K562 (cell line): ENCODE measurements at places on chromosomes 7 and 10. TPM values are rescaled to one million over a fixed set of nuclear protein-coding genes. Genes with fewer than 3 reads are reported as not detected.

SPDYE8 gene
- total RNA-seq: not detected in 2 replicates

AKR1C8 gene
- 0.24 TPM in 1 of 2 replicates, not detected in the other for total RNA-seq

ABCB1 gene
- total RNA-seq: 0.86 and 0.89 TPM in 2 replicates

C10orf105 gene
- 0.09 TPM in 2 replicates for total RNA-seq

BNIP3 gene
- 41.7 and 42.2 TPM in 2 replicates for total RNA-seq

GRCh38 chr7:100808354-100808875 lies 18.9 kb downstream of the EPHB4 start:
- no peak overlapping the region for H3K4me3 ChIP-seq
- H3K4me1 ChIP-seq: peaks cover 27% of the 10 kb centered on the region
- DNase-seq: no peak
- peaks cover 94% of the 10 kb centered on the region for H3K36me3 ChIP-seq
- no peak overlapping the region for H3K27ac ChIP-seq
- no peaks in the 10 kb centered on the region for H3K27me3 ChIP-seq

DNA sequence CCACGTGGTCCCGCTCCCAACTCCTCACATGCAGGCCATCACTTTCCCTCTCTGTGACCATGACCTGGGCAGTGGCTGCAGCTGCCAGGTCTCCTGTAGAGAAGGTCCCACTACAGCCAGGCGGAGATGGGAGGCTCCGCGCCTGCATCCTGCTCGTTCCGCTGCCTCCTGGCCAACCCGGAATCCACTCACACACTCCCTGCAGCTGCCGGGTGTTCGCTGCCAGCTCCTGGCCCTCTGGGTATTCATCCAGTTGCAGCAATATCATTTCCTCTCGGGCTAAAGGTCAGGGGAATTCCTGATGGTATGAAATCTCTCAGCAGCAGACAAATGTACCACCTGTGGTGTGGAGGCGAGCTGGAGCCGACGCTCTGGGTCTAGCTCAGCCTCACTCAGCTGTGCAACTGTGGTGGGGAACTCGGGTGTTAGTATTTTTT lies 65.7 kb downstream of the TLL2 start:
- no peaks in the 10 kb centered on the region for H3K4me1 ChIP-seq
- H3K36me3 ChIP-seq: no peaks in the 10 kb centered on the region
- no peak overlapping the region for H3K27ac ChIP-seq
- no peak overlapping the region for H3K4me3 ChIP-seq
- no peak for DNase-seq

DNA sequence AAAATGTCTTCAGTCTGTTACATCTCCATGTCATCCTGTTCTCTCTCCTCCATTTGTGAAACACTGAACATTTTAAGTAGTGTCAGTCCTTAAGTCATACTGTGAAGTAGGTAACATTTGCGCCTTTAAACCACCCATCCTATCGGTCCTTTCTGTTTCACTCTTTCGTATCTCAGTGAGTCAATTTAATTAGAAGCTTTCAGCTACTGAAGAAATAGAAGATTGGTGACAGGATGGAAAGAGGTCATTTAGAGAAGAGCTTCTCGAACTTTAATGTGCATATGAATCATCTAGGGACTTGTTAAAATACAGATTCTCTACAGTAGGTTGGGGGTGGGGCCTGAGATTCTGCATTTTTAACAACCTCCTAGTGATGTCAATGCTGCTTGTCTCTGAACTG lies 113.4 kb downstream of the SRI start:
- H3K27me3 ChIP-seq: no peaks in the 10 kb centered on the region; the same call in 2 of the 3 replicates
- DNase-seq: no peak
- no peaks in the 10 kb centered on the region for H3K36me3 ChIP-seq

DNA sequence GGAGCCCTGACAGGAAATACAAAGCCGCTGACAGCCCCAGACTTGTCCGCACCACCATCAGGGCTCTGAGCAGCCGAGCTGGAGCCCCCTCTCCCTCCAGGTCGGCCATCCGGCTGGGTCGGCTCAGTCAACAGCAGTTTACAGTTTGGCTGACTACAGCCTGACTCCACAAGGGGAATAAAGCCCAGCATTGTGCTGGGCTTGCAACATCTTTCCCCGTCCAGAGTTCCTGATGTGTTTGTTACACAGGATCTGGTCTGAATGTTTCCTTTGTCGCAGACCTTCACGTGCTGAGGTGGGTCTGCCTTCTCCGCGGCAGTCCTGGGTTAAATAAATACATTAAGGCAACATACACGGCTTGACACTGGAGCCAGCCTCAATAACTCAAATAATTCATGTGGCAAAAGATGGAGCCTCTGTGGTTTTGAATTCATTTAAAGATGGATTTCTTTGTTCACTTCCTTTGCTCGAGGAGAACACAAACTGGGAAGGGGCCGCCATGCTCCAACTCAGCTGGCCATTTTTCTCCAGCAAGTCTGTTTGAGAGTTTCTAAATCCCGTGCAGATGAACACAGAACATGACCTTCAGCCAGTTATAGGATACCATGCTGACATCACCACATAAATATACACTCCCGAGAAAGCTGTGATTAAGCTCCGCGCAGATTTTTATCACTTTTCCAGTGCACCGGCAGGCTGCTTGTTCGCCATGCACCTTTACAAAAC lies 192.1 kb downstream of the WDR11 start:
- H3K27me3 ChIP-seq: no peaks in the 10 kb centered on the region
- H3K4me3 ChIP-seq: no peak overlapping the region
- H3K27ac ChIP-seq: no peak overlapping the region
- no peaks in the 10 kb centered on the region for H3K36me3 ChIP-seq

DNA sequence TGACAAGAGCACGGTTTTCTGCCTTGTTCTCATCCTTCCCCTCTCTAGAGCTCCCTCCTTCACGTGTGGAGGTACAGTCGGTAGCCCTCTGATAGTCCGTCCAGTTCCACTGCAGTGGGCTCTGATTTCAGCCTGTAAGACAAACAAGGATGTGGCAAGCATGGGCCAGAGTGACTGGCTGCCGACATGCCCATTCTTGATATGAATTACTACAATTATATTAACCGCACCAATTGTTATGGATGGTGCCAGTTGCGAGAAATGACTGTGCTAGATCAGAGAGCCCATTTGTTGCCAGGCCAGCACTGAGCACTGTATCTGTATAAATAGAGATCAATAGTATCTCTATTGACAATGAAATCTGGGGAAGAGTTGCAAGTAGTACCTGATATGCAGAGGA lies 146.6 kb downstream of the CHN2 start:
- no peak overlapping the region for H3K27ac ChIP-seq
- DNase-seq: no peak
- no peaks in the 10 kb centered on the region for H3K4me1 ChIP-seq
- H3K36me3 ChIP-seq: no peaks in the 10 kb centered on the region

DNA sequence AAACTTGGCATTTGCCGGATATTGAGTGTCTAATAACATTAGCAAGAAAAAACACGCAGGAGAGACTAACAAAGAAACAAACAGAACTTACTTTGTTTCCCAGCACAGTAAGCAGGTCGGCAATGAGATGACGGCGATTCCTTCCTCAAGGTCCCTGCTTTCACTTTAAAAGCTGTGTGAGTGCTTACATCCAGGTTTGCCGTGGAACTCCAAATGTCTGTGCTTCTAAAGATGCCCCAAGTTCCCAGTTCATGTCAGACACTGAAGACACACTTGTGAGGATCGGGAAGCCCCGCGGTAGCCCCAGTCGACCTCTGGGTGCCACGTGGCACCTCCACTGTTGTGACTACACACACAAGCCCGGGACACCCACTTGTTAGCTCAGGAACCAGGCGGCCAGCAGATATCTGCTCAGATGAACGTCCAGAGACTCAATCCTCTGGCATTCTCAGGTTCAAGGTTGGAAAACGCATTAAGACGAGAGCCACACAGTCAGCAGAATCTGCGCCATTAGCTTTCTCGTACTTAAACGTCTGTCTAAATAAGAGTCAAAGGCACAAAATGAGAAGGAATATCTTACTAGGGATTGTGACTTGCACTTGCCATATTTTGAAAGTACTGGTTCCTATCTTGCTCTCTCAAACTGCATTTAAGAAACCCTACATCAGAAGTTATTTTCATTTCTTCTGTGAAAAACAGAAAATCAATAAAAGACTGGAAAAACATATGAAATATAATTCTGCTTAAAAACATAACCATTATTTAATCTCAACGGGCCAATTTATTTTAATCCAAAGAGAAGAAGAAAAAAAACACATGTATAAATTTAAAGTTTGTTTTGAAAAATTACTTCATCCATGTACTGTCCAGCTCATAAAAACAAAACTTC lies 207.6 kb upstream of the KLF14 start:
- peak; percentile 88 for DNase-seq
- no peaks in the 10 kb centered on the region for H3K27me3 ChIP-seq

DNA sequence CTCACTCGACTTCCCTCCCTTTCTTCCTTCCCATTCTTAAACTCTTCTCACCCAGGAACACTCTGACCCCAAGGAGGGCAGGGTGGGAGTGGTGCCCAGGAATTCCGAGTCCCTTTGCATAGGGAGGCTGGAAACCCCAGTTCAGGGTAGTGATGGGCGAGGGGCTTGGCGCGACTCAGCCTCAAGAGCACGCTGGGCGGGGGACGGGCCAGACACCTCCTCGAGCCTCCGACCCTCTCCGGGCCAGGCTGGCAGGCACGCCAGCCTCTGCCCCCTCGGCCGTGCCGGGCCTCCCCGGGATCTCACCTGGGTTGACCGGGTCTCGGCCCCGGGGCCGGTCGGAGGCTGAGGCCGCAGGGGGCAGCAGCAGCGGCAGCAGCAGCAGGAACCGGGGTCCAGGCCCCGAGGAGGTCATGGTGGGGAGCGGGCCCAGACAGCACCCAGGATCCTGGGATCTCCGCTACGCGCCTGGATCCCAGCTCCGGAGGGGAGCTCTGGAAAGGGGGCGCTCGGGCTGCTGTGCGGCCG lies 457 bp downstream of the PLOD3 start:
- H3K36me3 ChIP-seq: peaks cover 39% of the 10 kb centered on the region; the same call in 2 of the 3 replicates
- peaks cover 39% of the 10 kb centered on the region for H3K4me1 ChIP-seq
- H3K27ac ChIP-seq: peak overlapping the region; percentile 95
- H3K4me3 ChIP-seq: peak overlapping the region; percentile 67
- H3K27me3 ChIP-seq: no peaks in the 10 kb centered on the region

DNA sequence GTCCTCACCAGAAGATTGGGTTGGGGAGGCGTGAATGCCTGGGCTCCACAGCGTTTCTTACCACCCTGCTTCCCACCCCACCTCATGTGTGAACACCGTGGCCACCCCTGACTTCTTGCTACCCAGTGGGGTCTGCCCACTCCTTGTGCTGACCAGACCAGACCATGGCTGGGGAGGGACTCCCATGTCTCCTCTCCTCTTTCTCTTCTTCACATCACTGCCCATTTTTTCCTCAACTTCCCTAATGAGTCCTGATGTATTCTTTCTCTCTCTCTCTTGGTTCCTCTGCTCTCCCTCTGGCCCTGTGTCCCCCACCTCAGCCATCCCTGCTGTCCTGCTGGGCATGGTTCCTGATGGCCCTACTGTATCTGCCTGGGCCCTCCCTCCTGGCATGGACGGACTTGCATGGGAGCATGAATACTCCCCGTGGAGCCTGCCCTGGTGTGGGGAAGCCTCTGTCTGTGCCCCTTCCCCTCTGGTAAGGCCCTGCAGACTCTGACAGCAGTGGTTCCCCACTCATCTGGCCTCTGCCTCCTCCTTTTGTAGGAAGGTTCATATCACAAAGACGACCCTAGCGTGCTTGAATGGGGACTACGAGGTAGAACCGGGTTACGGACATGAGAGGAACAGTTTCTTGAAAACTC lies 85.5 kb downstream of the ADCY1 start:
- peaks cover 30% of the 10 kb centered on the region for H3K27me3 ChIP-seq
- H3K27ac ChIP-seq: no peak overlapping the region
- DNase-seq: no peak
